ENCODE measurements at places on chromosomes 11 and 22. TPM values are rescaled to one million over a fixed set of nuclear protein-coding genes. Genes with fewer than 3 reads are reported as not detected.

Gene SPCS2
- 217 TPM for polyA plus RNA-seq

Gene DGCR6
- polyA plus RNA-seq, result 14.4 TPM

Gene CALCA
- 13.3 TPM for polyA plus RNA-seq

DNA sequence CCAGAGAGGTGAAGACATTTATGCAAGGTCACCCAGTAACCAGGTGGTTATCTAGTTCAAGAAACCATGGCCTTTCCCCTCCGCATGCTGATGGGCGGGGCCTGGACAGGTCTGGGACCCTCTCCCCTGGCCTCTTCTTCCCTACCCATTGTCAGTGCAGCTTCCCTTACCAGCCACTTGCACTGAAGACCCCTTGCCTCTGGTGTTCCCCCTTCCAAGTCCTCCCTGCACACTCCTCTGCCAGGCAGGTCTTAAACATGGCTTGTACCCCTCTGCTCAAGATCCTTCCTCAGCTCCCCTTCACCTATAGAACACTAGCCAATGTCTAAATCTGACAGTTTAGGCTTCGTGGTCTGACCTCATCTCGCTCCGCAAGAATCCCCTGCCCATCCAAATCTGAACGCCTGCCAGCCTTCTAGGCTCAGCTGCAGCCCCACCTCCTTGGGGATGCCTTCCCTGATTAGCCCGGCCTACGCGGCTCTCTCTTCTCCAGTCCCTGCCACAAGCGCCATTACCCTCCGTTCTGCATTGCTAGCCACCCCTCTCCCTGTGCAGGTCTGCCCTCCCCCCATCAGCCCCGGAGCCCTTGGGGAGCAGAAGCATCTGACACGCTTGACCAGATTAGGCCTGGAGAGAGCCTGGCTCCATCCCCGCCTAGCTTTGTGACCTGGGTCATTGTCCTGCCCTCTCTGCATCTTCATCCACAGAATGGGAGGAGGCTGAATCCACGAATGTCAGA lies 213.8 kb downstream of the DSCAML1 start:
- peak; percentile 81 for DNase-seq

Data from renal pelvis (tissue), 12 donors.